ENCODE measurements at places on chromosomes 1 and 21.

DNA sequence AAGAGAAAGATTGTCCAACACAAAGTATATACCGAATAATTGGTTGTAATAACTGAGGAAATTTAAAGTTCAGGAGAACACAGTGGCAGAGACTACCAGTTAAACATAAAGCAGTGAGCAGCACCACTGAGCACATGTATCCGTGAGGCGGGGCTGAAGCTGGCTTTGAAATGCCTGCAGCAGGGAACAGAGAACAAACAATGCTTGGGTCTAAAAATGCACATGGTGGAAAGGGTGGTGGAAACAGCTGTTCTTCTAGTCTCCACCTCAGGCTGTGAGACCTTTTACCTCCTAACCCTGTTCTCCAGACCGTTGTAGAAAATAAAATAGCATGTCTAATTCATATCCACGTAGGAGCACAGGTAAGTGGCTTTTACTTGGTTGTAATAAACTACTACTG is 7.7 kb upstream of the GNG4 start:
- DNase-seq, result no peak

DNA sequence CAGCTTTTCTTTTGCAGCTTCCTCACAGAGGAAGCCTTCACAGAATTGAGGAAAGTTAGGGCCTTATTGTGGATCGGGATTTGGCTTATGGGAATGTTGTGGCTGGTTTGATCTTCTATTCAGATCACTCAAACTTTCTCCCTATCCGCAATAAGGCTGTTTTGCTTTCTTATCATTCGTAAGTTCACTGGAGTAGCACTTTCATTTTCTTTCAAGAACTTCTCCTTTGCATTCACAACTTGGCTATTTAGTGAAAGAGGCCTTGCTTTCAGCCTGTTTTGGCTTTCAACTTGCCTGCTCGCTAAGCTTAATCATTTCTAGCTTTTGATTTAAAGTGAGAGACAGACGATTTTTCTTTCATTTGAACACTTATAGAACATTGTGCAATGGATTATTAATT is 181.9 kb upstream of the B3GALT2 start:
- no peak for DNase-seq

DNA sequence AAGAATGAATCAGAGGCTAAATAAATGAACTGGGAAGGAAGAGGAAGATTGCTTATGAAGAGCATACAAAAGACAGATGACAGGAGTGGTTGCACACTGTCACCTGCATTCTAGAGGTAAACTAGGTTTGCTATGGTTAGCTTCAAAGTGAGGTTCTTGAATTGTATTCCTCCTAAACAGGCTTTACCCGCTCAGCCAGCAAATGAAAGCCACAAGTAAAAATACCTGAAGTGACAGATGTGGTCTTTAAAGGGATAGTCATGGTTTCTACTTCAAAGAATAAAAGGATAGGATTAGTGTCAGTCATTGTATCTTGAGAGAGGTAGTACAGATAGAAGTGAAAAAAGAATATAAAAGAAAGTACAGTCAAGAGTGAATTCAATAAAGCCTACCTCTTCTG is 32.4 kb upstream of the PRDX6 start:
- no peak for DNase-seq

DNA sequence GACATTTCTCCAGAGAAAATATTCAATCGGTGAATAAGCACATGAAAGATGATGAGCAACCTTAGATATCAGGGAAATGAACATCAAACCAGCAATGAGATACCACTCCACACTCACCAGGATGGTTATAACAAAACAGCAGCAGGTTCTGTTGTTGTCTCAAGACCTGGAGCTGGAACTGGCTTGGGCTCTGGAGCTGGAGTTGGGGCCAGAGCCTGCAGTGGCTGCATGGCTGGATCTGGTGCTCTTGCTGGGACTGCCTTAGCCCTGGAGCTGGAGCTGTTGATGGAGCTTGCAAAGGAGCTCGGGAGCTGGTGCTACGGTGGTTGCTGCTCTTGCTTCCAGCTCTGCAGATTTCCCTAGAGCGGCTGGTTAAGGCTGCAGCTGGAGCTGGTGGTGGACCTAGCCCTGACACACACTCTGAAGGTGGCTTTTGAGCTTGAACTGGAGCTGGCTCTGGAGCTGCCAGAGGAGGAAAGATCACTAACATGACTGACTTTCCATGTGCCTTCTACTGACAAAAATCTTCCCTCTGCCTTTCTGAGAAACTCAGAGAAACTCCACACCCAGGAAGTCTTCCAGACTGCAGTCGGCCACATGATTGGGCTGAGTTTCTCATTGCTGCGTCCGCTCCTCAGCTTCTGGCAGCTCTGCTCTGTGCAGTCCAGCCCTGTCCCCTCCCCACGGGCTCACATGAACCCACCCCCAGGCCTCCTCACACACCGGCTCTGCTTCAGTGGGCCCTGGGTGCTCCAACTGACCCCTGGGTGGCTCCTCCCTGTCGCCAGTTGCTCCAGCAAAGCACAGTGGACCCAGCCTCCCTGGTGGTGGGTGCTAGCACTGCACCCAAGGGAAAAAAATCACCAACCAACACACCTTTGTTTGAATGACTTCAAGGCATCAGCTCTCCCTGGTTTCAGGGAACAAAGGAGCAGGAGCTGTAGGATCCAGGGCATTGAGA is 139.1 kb upstream of the FMN2 start:
- DNase-seq, result no peak

- peak; percentile 58 for DNase-seq
Observed at GRCh38 chr1:60762176-60762575, 320.2 kb upstream of the NFIA start.

DNA sequence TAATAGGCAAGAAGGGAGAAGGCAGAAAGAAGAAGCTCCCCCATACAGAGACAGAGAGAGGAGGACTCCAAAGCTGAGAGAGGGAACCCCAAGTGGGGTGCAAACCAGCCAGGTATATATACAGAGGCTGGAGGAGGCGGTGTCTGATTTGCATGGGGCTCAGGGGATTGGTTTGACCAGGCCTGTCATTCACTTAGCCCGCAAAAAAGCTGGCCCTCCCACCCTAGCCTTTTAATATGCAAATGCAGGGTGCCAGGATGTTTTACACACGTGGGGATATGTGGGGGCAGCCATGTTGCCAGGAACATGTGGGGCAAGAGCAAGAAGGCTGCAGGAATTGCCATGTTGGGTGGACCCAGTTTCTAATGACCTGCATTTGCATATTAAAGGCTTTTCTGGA is 37.0 kb upstream of the TENT5B start:
- DNase-seq, result no peak

Data from smooth muscle cell of the brain vasculature (primary cell).